ENCODE measurements at places on chromosomes 16 and 17. TPM values are rescaled to one million over a fixed set of nuclear protein-coding genes. Genes with fewer than 3 reads are reported as not detected.

CD68 gene
- 10.1 TPM for total RNA-seq

DNA sequence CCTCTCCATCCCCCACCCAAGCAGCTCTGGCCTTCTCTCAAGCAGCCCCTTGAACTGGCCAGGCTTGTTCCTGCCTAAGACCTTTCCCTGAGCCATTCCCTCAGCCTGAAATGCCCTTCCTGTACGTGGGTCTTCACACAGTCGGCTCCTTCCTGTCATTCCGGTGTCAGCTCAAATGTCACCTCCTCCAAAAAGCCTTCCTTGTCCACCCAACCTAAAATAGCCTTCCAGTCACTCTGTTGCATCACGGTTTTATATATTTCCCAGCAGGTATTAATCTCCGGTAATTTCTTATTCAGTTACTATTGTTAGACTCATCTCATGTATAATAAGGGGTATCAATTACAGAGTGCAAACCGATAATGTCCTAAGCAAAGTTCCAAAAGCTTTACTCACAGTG lies 51.8 kb downstream of the C17orf67 start:
- no peak for DNase-seq

GRCh38 chr17:32786169-32786568 lies 90.8 kb downstream of the MYO1D start:
- no peak for DNase-seq

GRCh38 chr16:85166281-85166680 lies 54.0 kb upstream of the CIBAR2 start:
- DNase-seq = no peak

DNA sequence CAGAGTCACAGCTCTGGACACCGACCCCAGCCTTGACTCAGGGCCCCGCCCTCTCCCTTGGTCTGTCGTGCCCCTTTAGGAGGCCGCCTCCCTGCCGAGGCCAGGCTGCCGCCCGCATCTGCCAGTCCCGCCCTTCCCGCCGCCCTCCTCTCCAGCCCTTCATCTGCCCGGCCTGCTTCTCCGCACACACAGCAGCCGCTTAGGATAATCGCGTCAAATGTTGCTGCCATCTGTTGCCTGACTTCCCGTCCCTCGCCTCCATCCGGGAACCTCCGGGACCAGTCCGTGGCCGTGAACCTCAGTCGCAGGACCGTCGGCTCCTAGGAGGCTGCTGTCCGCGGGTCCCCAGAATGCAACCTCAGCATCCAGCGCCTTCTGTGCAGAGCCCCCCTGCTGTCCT lies 11.9 kb downstream of the GSE1 start:
- no peak for DNase-seq

AOC3 gene
- 2.3 TPM for total RNA-seq

GDPD3 gene
- total RNA-seq = 2.4 TPM

- no peak for DNase-seq
Measured at GRCh38 chr16:74455213-74455612, 33.9 kb upstream of the CLEC18B start.

- DNase-seq = peak; percentile 59
Measured at GRCh38 chr17:28702026-28702751, 9.5 kb downstream of the PROCA1 start.

DNA sequence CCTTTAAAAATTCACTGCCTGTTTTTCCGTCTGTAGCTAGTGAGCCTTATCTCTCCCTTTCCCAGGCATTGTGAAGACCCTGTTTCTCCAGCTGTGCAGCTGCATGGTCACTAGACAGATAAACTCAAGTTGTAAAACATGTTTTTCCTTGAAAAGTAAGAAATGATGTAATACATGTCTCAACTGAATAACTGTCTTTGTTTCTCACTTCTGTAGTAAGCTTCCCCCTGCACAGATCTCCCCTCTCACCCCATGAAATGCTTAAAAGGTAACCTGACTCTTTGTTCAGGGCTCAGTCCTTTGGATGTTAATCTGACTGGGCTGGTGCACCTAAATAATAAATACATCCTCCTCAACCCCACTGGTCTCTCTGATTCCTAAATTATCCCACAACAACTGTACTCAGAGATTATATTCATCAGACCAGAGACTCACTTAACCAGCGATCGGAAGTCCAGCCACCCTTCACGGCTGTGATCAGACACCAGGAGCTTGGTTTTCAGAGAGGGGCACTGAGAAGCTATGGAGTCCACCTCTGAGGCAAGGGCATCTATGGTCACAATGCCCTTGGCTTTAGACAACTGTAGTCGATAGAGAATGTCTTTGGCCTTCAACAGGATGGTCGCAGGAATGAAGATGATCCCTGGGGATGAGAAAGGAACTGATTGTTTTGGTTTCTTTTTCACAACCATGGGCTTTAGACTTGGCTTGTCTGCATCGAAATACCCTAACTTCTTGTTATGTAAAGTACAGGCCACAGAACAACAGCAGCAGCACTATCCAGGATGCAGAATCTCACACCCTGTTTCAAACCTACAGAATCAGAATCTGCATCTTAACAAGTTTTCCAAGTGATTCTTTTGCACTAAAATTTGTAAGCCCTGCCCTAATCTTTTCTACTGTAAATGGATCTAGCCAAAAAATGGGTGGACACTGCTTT lies 15.4 kb downstream of the ACSM1 start:
- no peak for DNase-seq

DNA sequence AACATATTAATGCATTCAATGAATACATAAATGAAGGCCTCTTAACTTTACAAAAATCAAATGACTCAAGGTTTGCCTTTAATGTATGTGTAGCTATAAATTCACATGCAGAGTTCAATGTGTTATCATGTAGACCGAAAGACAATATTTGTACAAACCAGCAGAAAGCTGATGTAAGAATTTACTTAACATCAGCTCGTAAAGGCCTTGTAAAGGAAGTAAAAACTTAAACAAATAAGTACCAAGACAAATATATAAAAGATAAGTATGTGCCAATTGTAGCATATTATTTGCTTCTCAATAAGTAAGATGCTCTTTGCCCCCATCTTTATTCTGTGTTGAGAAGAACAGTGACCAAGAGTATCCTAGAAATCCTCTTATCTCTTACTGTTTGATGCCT lies 105.7 kb downstream of the SYCE1L start:
- no peak for DNase-seq

KCNJ18 gene
- not detected for total RNA-seq
